Smooth muscle cell of bladder (primary cell): ENCODE measurements at places on chromosomes 2 and 18. TPM values are rescaled to one million over a fixed set of nuclear protein-coding genes. Genes with fewer than 3 reads are reported as not detected.

The ZNF804A gene
- 2.0 and 2.6 TPM in 2 replicates for total RNA-seq

The CNGA3 gene
- under 0.01 TPM in 1 of 2 replicates, not detected in the other for total RNA-seq

The TRAPPC8 gene
- total RNA-seq = 40.7 and 43.8 TPM in 2 replicates

The GALNT13 gene
- 17.2 and 40.3 TPM in 2 replicates for total RNA-seq

The SERPINB10 gene
- total RNA-seq = not detected in 2 replicates

The SERPINB11 gene
- total RNA-seq = not detected in 2 replicates
